ENCODE measurements at places on chromosomes 4 and X.

DNA sequence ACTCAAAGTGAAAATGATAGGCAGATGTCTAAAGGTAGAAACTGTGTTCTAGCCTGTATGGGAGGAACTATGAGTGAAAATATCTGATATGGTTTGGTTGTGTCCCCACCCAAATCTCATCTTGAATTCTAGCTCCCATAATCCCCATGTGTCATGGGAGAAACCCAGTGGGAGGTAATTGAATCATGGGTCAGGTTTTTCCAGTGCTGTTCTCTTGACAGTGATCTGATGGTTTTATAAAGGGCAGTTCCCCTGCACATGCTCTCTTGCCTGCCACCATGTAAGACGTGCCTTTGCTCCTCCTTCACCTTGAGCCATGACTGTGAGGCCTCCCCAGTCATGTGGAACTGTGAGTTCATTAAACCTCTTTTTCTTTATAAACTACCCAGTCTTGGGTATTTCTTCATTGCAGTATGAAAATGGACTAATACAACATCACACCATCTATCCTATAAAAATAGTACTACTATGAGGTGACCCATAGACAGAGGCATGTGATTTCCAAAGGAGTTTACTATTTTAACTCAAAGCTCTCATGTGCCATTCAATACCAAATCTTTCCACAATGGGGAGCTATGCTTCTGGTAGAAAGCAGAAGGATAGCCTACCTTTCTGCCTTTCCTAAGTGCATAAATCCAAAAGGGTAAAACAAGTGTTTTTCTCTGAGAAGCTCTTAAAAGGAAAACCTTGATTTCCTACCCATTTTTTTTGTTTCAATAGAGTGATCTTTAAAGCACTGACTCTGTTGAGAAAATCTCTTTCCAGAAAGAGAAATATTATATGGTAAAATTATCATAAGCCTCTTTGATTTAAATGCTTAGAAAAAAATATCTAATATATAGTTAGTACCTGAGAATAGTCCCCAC lies 38.8 kb downstream of the SEC31A start:
- DNase-seq: no peak

GRCh38 chr4:47533689-47534347 lies 48.7 kb downstream of the ATP10D start:
- no peak for DNase-seq

- DNase-seq: no peak
These were observed 114.2 kb upstream of the GRXCR1 start for GRCh38 chr4:42778349-42778748.

GRCh38 chrX:115367951-115368350 lies 78.4 kb downstream of the LUZP4 start:
- DNase-seq: no peak

DNA sequence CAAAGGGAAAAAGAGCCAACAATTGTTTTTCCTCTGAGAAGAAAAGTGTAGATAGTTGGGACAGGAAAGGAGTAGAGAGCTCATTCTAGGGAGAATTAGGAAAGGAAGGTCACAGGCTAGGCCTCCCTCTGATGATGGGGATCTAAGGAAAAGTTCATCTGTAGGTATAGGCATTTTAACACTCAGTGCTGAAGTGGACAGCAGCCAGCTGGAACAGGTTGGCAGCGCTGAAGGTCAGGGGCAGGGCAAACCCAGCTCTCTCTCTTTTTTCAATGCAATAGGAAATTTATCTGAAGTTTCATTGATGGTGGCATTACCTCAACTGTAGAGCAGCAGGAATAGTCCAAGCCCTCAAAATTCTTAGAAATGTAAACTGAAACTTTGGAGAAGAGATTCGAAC lies 98.5 kb upstream of the ETNPPL start:
- no peak for DNase-seq

GRCh38 chr4:122010610-122011009 lies 58.8 kb upstream of the TRPC3 start:
- no peak for DNase-seq

GRCh38 chr4:128123036-128123435 lies 61.9 kb downstream of the LARP1B start:
- no peak for DNase-seq

GRCh38 chrX:123339221-123339905 lies 155.3 kb downstream of the GRIA3 start:
- no peak for DNase-seq

DNA sequence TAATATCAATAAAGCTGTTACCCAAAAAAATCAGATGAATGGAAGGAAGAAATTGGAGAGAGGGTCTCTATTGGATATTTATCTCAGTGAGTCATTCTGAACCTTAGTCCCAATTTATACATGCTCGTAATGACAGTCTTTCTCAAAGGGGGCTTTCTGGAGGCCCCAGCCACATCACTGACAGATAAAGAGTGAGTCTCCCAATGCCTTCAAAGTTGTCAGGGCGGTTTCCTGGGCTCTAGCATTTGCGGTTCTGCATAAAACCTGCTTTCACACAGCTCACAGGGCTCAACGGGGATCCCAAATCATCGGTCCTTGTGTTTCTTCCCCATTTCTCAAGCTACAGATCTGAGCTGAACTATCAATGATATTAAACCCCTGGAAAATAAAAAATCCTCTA lies 17.3 kb downstream of the TCEANC start:
- no peak for DNase-seq
